ENCODE measurements at places on chromosomes 5 and 9.

- no peak for DNase-seq
Observed at GRCh38 chr5:14988223-14988622, 116.6 kb upstream of the ANKH start.

GRCh38 chr9:134670042-134670525 is 28.5 kb downstream of the COL5A1 start:
- no peak for DNase-seq

GRCh38 chr5:37847978-37848425 is 8.2 kb upstream of the GDNF start:
- DNase-seq, result peak; percentile 18

- DNase-seq, result no peak
Observed at GRCh38 chr5:66779528-66779927, 183.3 kb downstream of the MAST4 start.

DNA sequence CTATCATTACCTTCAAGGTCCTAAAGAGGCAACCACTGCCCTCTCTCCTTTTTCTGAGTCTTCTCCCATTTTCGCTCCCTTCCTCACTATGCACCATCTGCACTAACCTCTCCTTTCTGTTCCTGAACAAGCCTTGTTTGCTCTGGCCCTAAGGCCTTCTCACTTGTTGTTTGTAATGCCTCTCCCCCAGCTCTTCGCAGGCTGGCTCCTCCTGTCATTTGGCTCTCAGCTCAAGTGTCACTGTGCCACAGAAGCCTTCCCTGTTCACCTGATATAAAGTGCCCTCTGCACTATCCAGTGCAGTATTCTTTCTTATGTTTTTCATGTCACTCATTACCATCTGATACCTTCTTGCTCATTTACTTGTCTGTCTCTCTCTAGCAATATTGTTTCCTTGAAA is 303.7 kb downstream of the KCNN2 start:
- no peak for DNase-seq

DNA sequence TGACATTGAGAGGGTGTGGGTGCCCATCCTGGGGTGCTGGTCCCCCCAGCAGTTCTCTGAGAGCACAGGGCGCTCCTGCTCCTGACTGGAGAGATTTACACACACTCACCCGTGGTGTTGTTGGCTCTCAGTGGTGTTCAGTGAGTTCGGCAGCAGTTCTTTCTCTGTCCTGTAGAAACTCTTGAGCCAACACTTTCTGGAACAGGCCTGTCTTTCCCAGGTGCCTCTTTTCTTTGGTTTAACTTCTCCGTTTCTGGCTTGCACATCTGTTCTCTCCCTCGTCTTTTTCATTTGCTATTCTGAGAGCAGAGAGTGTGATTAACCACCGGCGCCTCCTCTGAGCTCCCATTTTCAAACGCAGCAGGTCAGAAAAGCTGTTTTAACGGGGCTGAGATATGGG is 284.5 kb downstream of the IRX2 start:
- DNase-seq, result no peak

DNA sequence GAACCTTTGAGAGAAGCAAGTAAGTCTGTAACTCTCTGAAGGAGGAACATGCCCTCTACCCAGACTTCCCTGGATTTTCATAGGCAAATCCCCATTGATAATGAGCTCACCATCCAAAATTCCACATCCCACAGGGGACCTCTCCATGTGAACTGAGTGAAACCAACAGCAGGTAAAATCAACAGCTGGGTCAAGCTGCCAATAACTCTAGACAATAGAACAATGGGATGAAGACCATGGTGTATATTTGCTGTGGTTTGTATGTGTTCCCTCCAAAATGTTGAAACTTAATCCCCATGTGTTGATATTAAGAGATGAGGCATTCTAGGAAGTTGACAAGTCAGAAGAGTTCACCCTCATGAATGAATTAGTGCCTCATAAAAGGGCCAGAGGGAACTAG is 110.2 kb upstream of the MYO10 start:
- no peak for DNase-seq

DNA sequence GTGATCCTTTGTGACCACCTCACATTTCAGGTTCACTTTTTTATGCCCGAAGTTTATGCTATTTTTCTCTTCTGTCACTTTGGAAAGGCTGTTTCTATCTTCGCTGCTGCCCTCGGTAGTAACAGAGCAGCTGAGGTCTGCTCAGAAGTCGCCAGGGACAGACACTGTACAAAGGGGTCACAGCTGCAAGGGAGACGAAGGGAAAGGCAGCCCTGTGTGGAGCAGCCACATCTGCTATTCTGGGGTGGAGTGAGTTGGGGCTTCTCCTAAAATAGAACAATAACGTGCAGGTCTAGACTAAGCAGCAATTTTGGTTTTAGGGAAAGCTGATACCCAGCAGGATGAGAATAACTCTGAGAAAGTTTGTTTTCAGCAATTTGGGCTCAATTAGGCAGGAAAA is 72.5 kb downstream of the ACTL7B start:
- no peak for DNase-seq

DNA sequence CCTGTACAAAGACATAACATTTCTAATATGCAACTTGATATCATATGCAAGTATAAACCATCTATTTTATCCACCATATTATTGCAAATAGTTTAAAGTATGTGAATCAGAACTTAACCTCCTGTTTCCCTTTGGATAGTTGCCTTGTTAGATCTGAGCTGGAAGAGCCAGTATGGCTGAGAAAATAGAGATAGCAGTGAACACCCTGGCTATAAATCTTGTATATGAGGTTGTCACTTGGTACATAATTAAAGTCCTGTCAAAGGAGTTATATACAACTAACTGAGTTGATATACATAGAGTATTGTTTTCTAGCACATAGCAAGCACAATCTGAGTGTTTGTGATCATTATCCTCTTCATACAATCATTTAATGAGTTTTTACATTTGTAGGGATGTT is 272.3 kb downstream of the NTRK2 start:
- DNase-seq, result no peak

- DNase-seq, result no peak
Observed at GRCh38 chr5:40220260-40220659, 459.5 kb upstream of the PTGER4 start.
